ENCODE measurements at places on chromosomes 13 and 19. TPM values are rescaled to one million over a fixed set of nuclear protein-coding genes. Genes with fewer than 3 reads are reported as not detected.
A peak's percentile ranks its signal among the peaks of the same experiment; 100 is the strongest.

Gene PSG1
- not detected for total RNA-seq

Gene RASAL3
- 6.3 TPM for total RNA-seq

Gene WDR87
- total RNA-seq, result not detected

Gene SLC44A2
- total RNA-seq, result 158 TPM

GRCh38 chr19:10701955-10702525, 801 bp downstream of the QTRT1 start:
- DNase-seq, result no peak
- no peak overlapping the region for H3K27ac ChIP-seq
- H3K4me3 ChIP-seq, result peak overlapping the region; percentile 68
- no peaks in the 10 kb centered on the region for H3K4me1 ChIP-seq

Gene ZNF837
- total RNA-seq, result 1.8 TPM

- DNase-seq, result no peak
- H3K27me3 ChIP-seq, result no peaks in the 10 kb centered on the region
- H3K4me3 ChIP-seq, result no peak overlapping the region
- no peak overlapping the region for H3K27ac ChIP-seq
- no peaks in the 10 kb centered on the region for H3K4me1 ChIP-seq
- H3K36me3 ChIP-seq, result no peaks in the 10 kb centered on the region
Measured at GRCh38 chr19:23470873-23471545, 75.7 kb upstream of the ZNF91 start.
